ENCODE measurements at places on chromosomes 1 and 21.

GRCh38 chr1:30525971-30526651 is 197.3 kb downstream of the MATN1 start:
- no peak for DNase-seq

GRCh38 chr1:26851106-26851684 is 11.8 kb upstream of the SFN start:
- DNase-seq: no peak

GRCh38 chr21:16792101-16792500 is 720.7 kb upstream of the CXADR start:
- no peak for DNase-seq

DNA sequence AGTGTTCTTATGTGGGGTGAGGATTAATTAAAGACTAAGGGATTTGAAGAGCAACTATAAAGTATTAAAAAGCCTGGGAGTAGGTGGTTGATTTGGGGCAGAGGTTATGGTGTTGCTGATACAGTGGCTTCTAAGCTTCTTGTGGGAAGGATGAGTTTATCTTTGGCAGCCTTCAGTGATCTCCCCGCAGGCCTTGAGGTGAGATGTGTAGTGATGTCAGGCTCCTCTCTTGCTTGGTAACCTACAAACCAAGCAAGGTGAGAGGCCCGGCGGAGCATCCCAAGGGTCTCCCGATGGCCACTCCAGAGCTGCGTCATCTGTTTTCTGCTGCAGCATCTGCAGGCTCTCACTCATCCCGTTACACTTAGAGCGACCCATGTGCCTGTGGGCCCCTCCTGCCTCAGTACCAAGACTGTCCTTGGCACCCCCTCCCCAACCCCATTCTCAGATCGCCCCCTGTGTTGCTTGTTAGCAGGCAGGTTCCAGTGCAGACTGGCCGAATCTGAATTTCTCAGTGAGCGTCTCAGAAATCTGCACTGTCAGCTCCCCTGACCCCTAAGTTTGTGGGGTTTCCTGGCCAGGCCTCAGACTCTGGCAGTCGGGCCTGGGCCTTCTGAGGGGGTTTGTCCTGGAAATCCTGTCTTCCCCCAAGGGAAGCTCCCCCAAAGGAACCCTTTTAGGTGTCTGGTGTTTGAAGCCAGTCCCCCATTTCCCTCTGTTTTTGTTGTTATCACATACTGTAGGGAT is 77.9 kb downstream of the GALNT2 start:
- no peak for DNase-seq

DNA sequence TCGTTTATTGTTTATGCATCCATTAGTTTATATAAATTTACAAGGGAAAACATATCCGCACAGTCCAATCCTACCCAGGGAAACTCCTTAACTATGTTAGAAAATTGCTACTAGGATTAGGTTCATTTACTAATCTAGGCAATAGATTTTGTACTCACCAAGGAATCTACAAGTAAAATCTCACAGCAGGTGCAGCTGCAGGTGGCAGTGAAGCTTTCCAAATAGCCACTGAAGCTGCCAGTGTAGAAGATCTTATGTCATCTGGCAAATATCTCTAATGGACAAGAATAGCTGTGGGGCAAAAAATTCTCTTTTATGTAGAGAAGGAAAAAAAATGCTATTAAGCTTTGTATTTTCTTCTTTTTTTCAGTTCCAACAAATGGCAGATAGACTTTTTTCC is 963.4 kb upstream of the ADGRL4 start:
- DNase-seq: peak; percentile 13

DNA sequence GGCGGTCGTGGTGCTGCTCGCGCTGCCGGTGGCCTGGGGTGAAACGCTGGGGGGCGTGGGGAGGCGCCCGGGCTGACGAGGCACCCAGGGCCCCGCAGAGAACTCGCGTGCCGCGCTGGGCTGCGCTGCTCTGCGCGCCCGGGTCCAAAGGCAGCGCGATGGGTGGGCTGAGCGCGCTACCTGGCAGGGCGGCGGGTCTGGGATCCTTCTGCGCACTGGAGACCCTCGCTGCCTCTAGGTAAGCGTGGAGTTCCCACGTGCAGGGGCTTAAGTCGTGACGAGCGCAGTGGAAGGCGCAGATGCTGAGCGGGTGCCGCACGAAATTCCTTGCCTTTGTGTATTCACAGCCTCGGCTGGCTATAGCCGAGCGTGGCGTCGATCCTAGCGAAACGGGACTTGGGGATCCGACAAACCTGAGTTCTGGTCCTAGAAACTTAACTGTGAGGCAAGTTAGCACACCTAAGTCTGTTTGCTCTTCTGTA is 24.6 kb downstream of the CR1L start:
- DNase-seq: no peak

DNA sequence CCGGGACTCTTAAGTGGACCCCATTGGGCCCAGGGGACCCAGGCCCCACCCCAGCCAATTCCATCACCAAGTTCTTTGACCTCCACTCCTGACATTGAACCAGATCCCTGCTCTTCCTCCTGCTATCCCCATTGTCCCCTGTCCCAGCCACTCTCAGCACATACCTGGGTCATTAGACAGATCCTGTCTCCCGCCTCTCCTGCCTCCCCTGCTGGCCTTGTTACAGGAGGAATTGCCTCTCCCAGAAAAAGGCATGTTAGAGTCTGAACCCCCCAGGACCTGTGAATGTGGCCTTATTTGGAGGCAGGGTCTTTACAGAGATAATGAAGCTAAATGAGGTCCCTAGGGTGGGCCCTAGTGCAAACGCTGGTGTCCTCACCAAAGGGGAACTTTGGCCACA is 301.9 kb downstream of the NPHP4 start:
- DNase-seq: no peak

GRCh38 chr21:41170859-41171609 is 3.1 kb downstream of the BACE2 start:
- no peak for DNase-seq

DNA sequence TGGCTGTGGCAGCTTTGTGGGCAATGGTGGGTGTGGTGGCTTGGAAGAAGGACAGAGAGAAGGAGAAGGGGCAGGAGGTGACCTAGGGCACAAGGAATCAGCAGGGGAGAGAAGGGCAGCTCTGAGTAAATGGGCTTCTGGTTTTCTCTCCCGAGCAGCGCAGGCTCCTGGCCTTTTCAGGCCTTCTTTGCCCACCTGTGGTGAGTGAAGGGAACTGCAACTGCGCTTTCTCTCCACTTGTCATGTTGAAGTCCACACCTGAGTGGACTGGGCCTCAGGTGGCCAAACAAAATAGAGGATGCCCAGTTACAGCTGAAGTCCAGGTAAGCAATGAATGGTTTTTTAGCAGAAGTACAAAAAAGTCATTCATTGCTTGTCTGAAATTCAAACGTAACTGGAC is 29.4 kb upstream of the KCNA10 start:
- DNase-seq: peak; percentile 70

DNA sequence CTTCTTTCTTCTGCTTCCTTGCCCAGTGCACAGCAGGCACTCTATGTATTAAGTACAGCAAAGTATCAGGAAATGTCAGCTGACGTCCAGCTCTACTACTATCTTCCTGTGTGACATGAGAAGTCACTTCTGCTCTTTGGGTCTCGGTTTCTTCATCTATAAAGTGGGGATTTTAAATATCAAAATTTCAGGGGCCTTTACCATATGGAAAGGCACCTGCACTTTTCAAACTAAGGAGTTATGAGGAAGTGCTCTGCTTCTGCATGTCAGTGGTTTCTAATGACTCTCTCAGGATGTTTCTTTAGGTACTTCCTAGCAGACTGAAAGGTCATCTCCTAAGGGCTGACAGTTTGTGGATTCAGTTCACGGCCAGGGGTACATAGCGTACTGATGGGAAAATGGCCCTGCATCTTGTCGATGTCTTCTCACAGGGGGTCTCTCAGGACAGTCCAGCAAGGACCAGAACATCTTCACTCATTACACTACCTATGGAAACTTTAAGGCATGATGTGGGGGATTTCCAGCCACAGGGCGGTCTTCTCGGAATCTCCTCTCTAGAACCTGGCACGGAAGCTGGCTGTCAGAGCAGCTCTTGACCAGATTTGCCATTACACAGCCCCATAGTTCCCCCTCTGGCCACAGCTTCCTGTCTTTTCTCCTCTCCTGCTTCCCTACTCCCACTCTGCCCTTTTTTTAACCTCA is 42.0 kb upstream of the MTF1 start:
- DNase-seq: no peak

GRCh38 chr1:61491497-61491896 is 233.4 kb downstream of the TM2D1 start:
- DNase-seq: no peak

- DNase-seq: no peak
These were observed 610.7 kb upstream of the ADGRL2 start for GRCh38 chr1:81190003-81190402.

DNA sequence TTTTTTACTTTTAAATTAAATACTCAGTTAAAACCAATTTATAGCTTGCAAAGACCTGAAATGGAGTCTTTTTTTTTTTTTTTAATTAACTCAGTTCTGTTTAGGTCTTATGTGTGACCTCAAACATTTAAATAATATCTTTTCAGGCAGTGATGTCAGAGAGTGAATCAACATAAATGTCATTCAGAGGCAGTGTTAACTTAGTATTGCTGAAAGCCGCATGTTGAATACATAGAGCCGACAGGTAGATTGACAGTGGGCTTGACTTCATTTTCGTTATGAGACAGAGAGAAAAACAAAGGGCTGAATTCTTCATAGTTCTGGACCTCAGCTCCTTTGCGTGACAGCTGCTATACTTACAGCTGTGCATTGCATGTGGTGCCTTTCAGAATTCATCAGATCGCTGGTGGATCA is 51.5 kb downstream of the PRDM2 start:
- DNase-seq: no peak

DNA sequence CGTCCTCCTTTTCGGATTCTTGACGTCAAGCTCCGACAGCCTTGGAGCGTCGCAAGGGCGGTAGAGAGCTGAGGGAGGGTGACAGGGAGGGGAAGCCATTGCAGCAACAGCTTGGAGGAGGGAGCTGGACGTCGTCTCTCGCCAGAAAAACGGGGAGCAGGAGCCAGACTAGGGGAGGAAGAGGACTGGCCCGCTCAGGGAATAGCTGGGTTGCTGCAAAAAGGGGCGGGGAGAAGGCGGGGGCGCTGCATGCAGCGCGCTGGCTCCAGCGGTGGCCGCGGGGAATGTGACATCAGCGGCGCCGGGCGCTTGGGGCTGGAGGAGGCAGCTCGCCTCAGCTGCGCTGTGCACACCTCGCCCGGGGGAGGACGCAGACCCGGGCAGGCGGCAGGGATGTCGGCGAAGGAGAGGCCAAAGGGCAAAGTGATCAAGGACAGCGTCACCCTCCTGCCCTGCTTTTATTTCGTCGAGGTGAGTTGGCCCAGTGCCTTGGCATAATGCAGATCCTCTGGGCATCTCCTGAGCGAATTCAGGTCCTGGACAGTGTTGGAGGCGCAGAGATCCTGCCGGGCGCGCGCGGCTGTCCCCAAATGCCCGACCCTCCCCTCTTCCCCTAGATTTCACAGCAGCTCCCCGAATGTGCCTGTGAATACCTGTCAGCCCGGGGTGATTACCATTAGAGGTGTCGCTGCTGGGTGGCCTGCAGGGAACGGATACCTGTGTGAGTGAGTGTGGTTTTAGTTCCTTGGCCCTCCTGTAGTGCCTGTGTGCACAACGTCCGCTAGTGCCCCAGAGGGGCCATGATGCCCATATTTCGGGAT is at the start of gene PLPPR4:
Gene PLPPR4 (plus strand): TSS at position 292 of the 821 bp plus-strand sequence. CDS start 102 bp downstream, at position 394.
- peak; percentile 87 for DNase-seq

- DNase-seq: no peak
These were observed 65.7 kb downstream of the DTL start for GRCh38 chr1:212101251-212101650.

DNA sequence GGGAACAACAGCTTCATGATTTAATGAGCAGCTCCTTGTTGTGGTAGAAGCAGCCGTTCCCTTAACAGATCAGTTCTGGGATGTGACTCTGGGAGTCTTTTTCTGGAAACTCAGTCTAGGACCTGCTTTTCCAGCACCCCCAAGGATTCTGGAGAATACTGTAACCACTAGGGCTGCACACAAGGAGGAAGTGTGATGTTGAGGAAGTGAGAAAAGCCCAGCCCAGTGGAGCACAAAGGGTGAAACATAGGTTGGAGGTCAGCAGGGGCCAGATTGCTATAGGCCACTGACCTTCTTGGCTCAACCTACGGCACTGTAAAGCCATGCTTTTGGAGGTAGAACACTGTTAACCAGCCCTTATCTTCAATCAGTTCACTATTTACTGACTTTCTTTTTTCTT is 10.1 kb upstream of the PLA2G5 start:
- no peak for DNase-seq

GRCh38 chr1:35499652-35500176 is 57.5 kb downstream of the KIAA0319L start:
- DNase-seq: peak; percentile 31

DNA sequence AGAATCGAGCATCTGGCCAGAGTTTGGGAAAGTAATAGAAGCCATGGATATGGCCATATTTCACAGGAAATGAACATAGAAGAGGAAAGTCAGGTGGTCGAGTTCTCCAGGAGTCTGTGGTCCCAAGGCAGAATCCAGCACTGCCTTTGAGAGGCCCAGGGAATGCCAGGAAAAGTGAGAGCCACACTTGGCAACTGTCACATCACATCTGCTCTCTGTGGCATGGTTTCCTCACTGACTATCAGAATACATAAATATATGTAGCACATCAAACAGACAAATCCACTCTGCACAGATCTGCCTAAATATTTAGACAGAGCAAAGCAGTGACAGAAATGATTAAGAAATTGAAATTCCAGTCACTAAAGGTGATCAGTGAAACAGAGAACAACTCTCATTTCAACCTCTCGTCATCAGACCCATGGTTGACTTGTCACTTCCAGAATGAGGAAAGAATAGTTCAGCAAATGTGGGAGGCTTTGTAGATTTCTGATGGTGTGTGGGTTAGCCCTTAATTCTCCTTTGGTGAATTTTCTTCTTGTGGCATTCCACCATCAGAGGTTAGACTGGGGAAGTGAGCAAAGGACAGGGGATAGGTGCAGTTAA is 58.8 kb upstream of the MAN1A2 start:
- no peak for DNase-seq

DNA sequence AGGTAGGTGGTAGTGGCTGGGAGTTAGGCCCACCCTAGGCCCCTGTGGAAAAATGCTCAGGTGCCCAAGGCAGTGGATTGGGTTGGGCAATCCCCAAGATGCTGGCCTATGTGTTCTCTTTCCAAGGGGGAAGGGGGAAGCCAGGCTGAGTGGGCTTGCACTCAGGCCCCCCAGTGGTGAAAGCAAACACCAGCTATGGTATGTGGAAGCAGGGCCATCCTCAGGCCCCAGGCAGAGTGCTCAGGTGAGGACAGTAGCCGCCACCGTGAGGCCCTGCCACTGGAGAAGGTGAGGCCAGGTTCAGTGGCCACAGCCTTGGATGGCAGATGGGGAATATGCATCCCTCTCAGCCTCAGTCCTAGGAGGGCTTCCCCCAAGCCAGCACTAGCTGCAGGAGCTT is 11.8 kb downstream of the LY9 start:
- no peak for DNase-seq

DNA sequence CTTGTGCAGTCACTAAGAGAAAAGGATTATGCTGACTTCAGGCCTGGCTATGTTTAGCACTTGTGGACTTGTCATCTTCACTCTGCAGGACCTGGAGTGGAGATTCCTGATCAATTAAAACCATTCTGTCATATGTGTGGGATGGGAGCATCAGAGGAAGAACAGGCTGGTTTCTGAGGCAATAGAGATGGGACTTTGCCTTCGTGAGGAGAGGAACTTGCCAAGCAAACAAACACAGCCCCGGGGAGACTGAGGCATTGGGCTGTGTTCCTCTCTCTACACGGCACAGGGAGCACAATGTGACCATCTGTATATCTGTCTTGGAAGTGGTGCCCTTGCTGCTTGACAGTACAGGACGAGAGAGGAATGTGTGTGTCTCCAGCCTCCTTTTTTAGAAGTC is 23.1 kb downstream of the VASH2 start:
- DNase-seq: no peak

All from neural progenitor cell (in vitro differentiated cells).